ENCODE measurements at places on chromosomes 7 and 10.
A peak's percentile ranks its signal among the peaks of the same experiment; 100 is the strongest.

- no peak for DNase-seq
Measured at GRCh38 chr7:46854958-46855473, 726.9 kb downstream of the TNS3 start.

DNA sequence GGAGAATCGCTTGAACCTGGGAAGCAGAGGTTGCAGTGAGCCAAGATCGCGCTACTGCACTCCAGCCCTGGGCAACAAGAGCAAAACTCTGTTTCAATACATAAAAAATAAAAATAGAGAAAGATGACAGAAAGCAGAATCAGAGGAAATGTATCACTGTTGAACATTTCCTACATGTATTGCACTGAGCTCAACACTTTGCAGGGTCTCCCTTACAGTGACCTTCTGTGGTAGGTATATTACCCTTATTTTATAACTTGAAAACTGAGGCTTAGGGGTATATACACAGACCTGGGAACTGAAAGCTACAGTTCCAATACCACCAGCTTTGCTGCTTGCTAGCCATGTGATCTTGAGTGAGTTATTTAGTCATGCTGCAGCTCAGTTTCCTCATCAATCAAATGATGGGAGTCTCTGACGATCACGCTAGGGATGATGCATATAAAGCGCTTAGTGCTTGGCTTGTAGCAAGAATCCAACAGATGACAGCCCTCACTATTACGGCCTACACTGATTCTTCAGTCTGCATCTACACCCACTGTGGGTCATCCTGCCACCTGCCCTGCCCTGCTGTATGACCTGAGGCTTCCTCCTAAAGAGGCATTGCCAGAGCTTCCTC, 99.0 kb downstream of the PDE1C start:
- no peak for DNase-seq

- DNase-seq: peak; percentile 54
Measured at GRCh38 chr7:26397796-26398426, 106.2 kb downstream of the SNX10 start.

DNA sequence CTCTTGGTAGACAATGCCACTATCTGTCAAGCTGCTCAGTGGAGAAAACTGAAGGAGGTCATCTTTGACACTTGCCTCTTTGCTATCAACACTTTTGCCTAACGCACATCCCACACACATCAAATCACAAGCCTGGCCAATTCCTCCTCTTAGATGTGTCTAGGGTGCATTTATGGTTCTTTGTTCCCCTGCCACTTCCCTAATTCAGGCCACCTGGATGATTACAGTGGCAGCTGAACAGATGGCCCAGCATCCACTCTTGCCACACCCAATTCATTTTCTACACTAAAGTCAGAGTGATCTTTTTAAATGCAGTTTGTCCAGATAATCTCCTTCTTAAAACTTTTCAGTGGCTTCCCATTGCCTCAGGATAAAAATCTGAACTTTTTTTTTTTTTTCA, 58.6 kb downstream of the LAMB4 start:
- no peak for DNase-seq

GRCh38 chr10:116017405-116017804, 255.6 kb downstream of the GFRA1 start:
- no peak for DNase-seq

GRCh38 chr10:102599565-102600327, 44.5 kb upstream of the TRIM8 start:
- peak; percentile 72 for DNase-seq

GRCh38 chr10:17580885-17581284, 36.3 kb downstream of the HACD1 start:
- no peak for DNase-seq

DNA sequence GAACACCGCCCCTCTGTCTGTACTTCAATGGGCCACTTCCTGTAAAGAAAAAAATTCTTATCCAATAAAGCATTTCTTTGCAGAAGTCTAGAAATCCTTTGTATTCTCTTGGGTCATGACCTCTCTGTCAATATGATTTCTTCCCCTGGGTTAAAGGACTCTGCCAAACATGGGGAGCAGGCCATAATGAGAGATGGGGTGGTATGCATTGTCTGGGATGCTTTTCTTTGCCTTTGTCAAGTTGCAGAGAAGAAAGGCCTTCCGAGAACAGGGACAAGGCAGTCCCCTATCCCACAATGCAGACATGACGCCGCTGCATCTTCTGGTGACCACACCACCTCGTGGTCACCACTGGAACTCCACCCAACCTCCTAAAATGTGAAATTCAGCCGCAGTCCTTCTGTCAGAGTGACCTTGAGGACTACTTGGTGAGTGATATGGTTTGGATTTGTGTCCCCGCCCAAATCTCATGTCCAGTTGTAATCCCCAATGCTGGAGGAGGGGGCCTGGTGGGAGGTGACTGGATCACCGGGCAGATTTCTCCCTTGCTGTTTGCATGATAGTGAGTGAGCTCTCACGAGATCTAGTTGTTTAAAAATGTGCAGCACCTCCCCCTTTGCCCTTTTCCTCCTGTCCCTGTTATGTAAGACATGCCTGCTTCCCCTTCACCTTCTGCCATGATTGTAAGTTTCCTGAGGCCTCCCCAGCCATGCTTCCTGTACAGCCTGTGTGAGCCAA, 15.2 kb upstream of the FRMPD2 start:
- no peak for DNase-seq

GRCh38 chr7:17952387-17952786, 12.1 kb upstream of the SNX13 start:
- no peak for DNase-seq

DNA sequence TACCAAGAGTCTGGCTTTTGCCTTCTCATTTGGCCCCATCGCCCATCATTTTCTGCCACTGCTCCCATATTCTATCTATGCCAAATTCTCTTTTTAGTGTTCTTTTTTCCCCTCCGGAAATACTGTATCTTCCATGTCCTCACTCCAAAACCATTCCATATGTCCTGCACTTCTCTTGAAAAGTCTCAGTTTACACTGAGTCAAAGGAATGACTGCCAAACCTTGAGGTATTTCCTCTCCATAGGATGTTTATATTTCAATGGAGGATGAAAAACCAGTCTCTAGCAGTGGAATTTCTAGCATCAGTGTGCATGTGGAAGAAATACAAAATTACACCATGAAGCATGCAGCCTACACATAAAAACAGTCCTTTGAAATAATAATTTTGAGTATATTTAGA, 121.4 kb upstream of the PHYHIPL start:
- DNase-seq: no peak

GRCh38 chr7:157502701-157503111, 165.9 kb downstream of the DNAJB6 start:
- DNase-seq: no peak

DNA sequence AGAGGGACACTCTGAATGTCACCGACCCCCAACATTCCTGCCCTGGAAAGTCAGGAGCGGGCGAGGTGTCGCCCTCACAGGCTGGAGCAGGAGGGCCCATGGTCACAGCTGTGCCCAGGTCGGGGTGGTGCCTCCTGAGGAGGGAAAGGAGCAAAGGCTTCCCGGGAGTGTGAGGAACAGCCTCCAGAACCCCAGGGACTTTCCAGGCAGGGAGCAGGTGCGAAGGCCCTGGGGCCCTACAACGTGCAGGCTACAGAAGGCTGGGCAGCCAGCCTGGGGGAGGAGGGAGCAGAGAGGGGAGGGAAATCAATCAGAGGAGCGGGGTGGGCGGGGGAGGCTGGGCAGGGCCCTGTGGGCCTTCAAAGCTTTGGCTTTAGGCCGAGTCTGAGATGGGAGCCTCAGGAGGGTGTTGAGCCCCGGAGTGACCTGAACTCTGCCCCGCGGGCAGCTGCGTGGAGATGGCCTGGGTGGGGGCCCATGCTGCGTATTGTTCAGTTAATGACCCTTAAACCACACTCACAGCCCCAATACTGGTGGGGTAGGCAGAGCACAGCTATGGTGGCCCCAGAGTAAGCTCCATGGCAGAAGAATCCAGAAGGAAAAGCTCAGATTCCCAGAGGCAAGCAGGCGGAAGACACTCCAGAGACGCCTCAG, 44.2 kb upstream of the PPP2R2D start:
- DNase-seq: no peak

DNA sequence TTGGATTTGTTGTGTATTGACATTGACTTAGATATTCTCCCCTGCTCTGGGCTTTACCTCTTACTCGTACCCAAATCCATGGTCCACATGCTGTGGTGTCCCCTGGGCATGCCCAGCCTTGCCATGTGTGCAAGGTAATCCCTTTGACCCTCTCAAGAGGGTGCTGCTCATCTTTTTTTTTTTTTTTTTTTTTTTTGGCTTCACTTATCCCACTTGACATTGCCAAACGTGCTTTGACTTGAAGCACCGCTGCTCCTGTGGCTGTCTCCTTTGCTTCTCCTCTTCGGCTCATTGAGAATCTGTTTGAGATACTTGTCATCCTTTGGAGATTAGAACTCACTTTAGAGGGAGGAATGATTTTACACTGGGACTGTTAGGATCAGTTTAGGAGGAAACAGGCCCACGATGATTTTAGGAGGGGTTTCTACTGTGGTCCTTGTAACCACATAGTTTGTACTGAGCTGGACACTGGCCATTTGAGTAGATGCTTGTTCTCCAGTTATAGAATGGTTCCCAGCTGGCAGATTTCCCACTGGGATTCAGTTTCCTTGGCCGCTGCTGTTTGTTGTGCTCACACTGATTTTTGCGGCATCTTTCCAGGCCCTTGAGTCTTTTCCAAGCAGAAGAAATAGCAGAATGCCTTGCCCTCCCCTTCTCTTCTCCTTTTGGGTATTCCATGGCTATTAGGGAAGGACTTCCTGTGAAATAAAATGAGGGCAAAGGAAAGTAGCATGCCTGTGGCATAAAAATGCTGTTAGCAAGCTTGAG, 184.8 kb downstream of the AUTS2 start:
- no peak for DNase-seq

DNA sequence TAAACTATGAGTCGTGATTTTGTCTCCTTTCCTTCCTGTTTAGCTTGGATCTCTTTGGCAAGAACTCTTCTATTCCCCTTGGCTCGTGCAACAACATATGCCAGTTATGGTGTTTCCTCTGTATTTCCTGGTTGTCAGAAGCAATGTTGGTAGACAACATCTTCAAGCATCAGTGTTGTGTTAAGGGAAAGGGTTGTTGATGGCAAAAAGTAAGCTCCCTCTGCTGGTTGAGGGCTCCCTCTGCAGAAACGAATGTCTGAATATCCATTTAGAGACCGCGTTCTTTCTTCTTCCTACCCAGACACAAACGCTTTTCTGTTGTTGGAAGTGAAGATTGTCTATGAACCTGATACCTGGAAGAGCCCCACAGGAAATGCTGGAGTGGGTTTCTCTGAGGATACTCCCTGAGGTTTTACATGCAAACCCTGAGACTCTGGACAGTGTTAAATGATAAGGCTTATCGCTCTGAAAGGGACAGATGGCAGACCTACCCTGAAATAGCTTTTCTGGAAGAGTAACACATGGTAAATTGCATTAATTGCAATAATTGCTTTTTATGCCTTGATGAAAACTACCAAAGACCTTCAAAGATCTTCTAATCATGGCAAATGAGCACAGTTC, 23.5 kb upstream of the C1QL3 start:
- peak; percentile 38 for DNase-seq

DNA sequence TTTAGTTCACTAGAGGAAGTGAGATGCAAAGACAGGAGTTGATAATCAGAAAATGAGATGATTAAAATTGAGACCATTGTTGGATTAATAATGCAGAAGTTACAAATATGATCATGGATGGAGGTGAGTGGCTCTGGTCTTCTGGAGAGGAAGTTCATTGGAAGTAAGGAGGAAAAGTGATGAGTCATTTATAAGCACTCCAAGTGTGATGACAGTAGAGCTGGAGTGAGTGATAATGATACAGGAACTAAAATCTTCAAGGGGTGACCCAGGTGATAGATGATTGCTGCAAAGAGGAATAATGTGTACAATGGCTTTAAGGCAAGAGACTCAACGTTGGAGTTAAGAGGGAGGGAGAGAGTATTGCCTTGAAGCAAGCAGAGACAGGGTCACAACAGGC, 20.7 kb downstream of the ZNF32 start:
- DNase-seq: no peak

GRCh38 chr7:136741941-136742340, 126.5 kb upstream of the CHRM2 start:
- no peak for DNase-seq

GRCh38 chr10:66098595-66099480, 827.0 kb upstream of the LRRTM3 start:
- no peak for DNase-seq

DNA sequence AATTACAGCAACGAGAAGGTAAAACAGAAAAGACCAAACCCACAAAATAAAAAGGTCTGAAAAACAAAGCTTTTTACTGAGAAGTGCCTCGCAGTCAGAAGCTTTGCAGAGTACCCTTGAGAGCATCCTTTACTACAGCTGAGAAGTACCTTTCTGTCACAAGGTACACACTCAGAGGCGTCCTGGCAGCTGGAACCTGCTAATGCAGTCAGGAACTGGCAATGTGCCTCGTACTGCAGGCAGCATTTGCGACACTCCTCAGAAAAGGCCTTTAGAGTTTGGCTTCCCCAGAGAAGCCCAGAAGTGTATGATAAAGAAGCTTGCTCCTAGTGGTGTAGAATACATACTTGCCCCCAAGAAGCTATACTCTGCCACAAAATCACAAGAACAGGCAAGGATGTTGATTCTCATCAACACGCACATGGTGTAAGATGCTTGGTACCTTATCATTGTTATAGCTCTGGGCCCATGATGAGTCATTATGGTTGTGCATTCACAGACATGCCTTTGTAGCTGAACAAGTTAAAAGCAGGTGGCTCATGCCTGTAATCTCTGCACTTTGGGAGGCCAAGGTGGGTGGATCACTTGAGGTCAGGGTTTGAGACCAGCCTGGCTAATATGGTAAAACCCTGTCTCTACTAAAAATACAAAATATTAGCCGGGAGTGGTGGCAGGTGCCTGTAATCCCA, 2.0 kb upstream of the GTPBP4 start:
- DNase-seq: no peak

DNA sequence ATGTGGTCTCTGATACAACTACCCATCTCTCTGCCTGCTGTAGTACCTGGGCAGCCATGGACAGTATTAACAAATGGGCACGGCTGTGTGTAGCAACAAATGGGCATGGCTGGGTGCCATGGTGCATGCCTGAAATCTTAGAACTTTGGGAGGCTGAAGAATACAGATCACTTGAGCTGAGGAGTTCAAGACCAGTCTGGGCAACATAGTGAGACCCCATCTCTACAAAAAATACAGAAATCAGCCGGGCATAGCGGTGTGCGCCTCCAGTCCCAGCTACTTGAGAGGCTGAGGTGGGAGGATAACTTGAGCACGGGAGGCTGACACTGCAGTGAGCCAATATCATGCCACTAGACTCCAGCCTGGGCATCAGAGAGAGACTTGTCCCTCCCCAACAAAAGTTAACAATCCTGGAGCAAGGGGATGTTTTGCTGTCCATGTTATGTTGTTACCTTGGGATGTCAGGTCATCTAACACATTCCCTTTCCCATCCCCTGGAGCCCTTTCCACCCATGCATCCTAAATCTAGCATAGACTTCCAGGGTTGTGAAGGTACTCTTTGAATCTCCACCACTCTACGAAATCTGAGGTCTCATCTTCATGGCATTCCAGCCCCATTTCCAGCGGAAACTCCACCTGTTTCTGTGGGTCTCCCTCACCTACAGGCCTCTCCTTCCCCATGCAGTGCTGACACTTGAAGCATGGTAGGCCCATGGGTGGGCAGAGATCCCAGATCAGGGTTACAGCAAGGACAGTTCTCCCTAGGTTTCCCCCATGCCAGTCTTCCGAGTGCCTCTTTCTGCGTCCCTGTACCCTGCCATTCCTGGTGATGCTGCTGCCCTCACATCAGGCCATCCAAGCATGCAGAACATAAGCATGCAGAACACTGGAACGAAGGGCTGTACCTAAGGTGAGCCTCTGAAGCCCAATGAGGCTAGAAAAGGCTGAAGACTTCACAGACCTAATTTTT, 13.1 kb downstream of the FXYD4 start:
- DNase-seq: no peak

All from HuH-7.5 (cell line).